ENCODE measurements at places on chromosomes 7 and 10.

- no peak for DNase-seq
Observed at GRCh38 chr7:41930538-41931262, 227.8 kb upstream of the INHBA start.

DNA sequence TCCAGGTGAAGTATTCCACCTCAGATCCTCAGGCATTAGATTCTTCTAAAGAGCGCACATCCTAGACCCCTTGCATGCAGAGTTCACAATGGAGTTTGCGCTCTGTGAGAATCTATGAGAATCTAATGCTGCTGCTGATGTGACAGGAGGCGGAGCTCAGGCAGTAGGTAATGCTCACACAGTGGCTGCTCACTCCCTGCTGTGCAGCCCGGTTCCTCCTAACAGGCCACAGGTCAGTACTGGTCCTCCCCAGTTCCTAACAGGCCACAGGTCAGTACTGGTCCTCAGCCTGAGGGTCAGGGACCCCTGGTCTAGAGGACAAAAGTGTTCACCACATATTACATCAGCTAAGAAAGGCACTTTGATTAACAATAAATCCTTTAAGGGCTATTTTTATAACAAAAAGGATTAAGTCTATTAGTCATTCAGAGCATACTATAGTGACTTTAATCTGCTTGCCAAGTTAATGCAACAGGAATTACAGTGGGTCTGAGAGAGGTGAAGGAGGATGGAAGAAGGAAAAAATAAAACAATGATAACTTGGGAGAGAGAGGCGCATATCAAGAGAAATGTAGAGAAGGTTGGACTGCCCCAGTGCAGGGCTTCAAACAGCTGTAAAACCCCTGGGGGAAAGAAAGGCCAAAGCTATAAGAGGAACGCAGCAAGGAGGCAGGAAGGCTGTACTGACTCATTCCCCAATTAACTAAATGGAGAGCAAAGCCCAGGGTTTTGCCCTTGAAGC lies 49.2 kb downstream of the CUL2 start:
- no peak for DNase-seq

- DNase-seq: no peak
Observed at GRCh38 chr10:120493411-120494312, 36.6 kb downstream of the PLPP4 start.

DNA sequence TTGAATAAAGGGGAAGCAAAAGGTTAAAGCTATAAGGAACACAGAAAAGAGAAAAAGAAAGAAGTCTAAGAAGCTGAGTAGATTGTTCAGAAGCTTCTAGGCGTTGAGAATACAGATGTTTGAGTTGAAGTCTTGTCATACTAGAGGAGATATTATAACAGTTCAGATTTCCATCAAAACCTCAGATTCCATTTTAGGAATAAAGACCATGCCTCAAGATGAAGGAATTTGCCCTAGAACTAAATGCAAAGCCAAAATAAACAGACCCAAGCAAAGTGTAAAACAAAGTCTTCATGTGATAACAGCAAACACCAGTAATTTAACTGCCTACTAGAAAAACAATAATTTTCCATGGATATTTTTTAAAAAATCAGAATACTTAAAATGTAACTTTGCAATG lies 476.5 kb upstream of the POT1 start:
- DNase-seq: no peak

GRCh38 chr10:103803941-103804340 lies 51.4 kb downstream of the SH3PXD2A start:
- no peak for DNase-seq

DNA sequence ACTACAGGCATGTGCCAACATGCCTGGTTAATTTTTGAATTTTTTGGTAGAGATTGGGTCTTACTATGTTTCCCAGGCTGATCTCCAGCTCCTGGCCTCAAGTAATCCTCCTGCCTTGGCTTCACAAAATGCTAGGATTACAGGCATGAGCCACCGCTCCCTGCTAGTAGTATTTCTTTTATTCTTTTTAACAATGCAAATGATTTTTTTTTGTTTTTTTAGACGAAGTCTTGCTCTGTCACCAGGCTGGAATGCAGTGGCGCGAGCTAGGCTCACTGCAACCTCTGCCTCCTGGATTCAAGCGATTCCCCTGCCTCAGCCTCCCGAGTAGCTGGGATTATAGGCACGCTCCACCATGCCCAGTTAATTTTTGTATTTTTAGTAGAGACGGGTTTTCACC lies 58.1 kb downstream of the SVIL start:
- DNase-seq: no peak

- no peak for DNase-seq
Observed at GRCh38 chr10:124971276-124971675, 29.4 kb downstream of the ZRANB1 start.

- DNase-seq: no peak
Observed at GRCh38 chr10:3438606-3439005, 266.0 kb upstream of the PITRM1 start.

GRCh38 chr10:89369156-89370105 lies 8.4 kb upstream of the IFIT1B start:
- peak; percentile 37 for DNase-seq

- no peak for DNase-seq
Observed at GRCh38 chr10:60384708-60385398, 4.8 kb downstream of the ANK3 start.

- no peak for DNase-seq
Observed at GRCh38 chr10:101126684-101127628, 4.1 kb upstream of the TLX1 start.

DNA sequence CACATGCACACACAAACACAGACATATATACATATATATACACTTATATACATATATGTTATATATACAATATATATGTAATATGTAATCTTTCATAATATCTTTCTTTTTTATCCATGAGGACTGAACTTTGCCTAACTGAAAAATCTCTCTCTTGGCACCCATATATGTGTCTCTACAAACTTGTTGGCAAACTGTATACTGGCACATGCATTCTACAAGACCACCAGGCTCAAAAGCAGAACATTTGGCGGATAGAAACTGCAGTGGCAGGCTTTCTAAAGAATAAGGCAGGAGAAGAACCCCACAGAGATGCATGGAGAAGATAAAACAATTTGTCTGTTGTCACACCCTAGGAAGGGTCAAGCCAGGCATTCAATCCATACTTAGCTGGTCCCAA lies 165.3 kb downstream of the NRG3 start:
- no peak for DNase-seq

DNA sequence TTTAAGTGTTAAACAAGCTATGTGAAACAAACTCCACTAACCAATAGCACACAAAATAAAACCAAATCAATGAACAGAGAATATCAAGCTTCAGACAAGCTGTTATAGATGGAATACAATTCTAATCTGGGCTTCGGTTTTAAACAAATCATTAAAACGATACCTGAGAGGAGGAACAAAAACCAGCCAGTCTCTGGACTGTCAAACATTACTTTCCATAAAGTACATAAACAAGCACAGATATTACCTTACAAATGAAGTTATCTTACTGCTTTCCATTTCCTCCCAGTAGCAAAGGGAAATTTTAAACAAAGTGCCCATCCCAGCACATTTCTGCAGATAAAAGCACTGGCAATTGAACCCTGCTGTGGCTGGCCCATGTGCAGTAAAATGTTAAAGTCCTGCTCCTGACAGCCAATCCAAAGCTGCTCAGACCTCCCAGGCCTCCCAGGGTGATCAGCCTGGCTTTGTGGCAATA lies 128.0 kb downstream of the NRCAM start:
- DNase-seq: no peak

- DNase-seq: no peak
Observed at GRCh38 chr10:126895214-126895781, 9.9 kb upstream of the DOCK1 start.

- no peak for DNase-seq
Observed at GRCh38 chr7:132395361-132395760, 180.9 kb downstream of the PLXNA4 start.

GRCh38 chr7:19294619-19295018 lies 149.4 kb upstream of the FERD3L start:
- DNase-seq: no peak

- no peak for DNase-seq
Observed at GRCh38 chr10:103166523-103166922, 26.5 kb downstream of the NT5C2 start.

DNA sequence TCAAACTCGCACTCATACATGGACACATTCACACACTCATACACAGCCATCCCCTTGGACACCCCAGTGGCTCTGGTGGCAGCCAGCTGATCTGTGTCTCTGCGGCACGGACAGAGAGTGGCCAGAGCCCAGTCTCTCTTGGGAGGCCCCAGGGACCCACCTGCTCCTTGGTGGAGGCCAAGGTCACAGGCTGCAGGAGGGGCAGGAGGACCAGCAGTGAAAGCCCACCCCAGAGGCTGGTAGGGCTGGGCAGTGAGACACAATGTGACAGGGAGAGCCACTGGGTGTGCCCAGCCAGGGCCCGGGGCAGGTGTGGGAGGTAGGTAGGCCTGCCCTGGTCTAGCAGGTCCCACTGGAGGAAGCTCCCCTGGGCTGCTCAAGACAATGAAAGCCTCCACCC lies 18.5 kb downstream of the SHH start:
- no peak for DNase-seq

- peak; percentile 6 for DNase-seq
Observed at GRCh38 chr7:141785706-141786552, 4.1 kb upstream of the TAS2R5 start.

DNA sequence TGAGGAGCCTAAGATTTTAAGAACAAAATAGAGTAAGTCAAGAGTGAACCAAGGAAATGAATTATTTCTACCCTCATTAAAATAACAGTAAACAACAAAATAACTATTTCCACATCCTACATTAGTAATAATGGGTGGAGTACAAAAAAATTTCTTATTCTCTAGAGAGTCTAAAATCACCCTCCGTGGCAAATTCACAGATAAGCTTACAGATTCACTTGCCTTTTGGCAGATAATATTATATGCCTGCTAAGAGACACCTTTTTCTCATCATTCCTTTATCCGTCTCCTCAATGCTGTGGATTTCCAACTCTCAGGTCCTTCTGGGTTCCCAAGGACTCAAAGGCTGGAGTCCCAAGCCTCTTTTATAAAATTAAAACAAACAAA lies 2.2 kb upstream of the EPC1 start:
- DNase-seq: no peak
